Activated CD8-positive, alpha-beta memory T cell treated with anti-CD3 and anti-CD28 coated beads, Interleukin-2, amount 10 ng/mL, durations not matched to agents 7 days and 5 days (primary cell): ENCODE measurements at places on chromosomes 2 and 18. TPM values are rescaled to one million over a fixed set of nuclear protein-coding genes. Genes with fewer than 3 reads are reported as not detected.

DNA sequence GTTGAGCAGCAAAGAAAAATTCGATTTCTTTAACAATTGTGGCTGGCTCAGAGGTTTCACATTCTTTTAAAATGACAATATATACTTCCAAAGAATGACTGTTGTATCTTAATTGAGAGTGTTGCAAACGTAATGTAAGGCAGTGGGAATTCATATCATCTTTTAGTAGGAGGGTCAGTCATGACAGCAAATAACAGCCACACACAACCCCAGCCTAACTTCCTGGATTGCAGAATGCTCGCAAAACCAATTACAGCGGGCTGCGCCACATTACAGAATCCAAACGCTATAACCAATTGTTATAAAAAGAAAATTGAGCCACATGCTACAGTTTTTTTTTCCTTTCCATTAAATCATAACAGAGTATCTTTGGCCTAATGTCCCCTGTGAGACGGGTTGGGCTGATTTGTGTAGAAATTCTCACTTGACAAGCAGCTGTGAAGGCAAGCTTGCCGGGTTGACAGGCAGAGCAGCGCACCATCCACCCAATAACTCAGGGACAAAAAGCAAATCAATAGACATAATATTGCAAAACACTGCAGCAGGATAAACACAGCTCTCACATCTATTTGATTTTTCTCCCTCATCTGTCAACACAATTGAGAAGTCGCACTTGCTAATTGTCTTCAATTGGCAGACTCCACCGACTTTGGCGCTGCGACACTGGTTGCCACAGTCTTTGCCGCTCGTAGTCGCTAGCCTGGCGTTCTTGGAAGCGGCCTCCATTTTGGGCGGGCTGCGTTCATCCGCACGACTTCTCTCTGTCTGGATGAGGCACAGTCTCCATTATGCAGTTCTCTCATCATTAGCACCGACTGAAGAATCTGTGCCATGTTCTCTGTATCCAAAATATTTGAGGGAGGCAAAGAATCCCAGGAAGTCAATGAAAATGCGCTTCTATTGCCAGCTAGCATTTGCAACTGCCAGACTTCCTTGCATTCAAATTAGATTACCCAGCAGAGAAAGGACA lies 95.0 kb upstream of the CCDC68 start:
- no peaks in the 10 kb centered on the region for H3K36me3 ChIP-seq
- H3K27ac ChIP-seq, result no peak overlapping the region
- DNase-seq, result no peak
- no peak overlapping the region for H3K4me3 ChIP-seq
- no peaks in the 10 kb centered on the region for H3K4me1 ChIP-seq

GRCh38 chr2:104888489-104889258 lies 34.8 kb downstream of the POU3F3 start:
- H3K4me1 ChIP-seq, result no peaks in the 10 kb centered on the region
- no peak overlapping the region for H3K4me3 ChIP-seq
- no peak overlapping the region for H3K27ac ChIP-seq
- H3K36me3 ChIP-seq, result no peaks in the 10 kb centered on the region
- DNase-seq, result no peak

DNA sequence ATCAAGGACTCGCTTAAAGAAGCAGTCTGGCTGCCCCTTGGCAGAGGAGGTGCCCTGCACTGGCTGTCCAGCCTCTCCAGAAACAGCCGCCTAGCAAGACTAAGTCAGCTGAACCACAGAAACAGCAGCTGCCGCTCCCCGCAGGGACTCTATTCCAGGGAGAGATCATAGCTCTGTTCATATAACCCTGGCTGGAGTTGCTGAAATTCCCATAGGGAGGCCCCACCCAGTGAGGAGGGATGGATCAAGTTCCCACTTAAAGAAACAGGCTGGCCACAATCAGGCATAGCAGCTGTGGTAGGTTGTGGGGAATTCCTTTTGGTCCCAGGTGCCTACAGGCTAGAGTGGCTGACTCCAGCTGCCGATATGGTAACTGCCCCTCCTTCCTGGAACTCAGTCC lies 74.2 kb upstream of the MC4R start:
- no peaks in the 10 kb centered on the region for H3K4me1 ChIP-seq
- no peaks in the 10 kb centered on the region for H3K36me3 ChIP-seq
- H3K4me3 ChIP-seq, result no peak overlapping the region
- H3K27me3 ChIP-seq, result no peaks in the 10 kb centered on the region
- H3K27ac ChIP-seq, result no peak overlapping the region

DNA sequence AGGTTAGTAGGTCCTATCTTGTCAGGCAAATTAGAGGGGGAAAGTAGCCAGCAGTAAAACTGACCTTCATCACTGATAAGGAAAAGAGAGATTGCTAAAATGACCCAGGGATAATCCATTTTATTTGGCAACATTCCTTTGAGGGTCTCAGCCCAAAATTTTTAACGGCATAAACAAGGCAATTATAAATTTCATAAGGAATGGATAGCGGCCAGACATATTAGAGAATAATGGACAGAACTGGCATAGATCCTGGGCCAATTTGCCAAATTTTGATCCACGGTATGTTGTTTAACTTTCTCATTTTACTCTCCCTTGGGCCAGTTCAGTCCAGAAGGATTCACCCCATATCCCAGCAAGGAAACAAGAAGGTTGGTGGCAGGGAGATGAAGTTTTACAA lies 170.4 kb upstream of the BCL2L11 start:
- no peak overlapping the region for H3K4me3 ChIP-seq
- no peaks in the 10 kb centered on the region for H3K36me3 ChIP-seq
- DNase-seq, result no peak
- no peak overlapping the region for H3K27ac ChIP-seq
- peaks cover 37% of the 10 kb centered on the region for H3K27me3 ChIP-seq

DNA sequence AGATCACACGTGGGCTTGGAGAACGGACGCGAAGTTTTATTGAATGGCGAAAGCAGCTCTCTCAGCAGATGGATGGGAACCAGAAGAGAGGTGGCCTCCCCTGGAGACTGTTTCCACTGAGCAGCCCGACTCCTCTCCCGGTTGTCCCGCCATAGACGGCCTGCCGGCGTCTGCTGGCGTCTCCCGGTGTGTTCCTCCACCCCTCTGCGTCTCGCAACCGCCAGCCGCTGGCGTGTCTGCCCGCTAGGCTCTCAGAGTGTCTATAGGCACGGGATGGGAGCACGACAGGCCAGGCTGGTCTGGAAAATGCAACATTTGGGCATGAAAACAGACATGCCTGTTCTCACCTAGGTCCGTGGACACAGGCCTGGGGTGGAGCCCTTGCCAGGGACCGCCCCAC lies 366.7 kb upstream of the SOX11 start:
- DNase-seq, result no peak
- H3K27me3 ChIP-seq, result no peaks in the 10 kb centered on the region
- no peak overlapping the region for H3K27ac ChIP-seq
- no peaks in the 10 kb centered on the region for H3K4me1 ChIP-seq
- no peaks in the 10 kb centered on the region for H3K36me3 ChIP-seq

GRCh38 chr18:79883461-79884293 lies 67.8 kb downstream of the SLC66A2 start:
- H3K4me1 ChIP-seq, result no peaks in the 10 kb centered on the region
- H3K27me3 ChIP-seq, result no peaks in the 10 kb centered on the region
- DNase-seq, result peak; percentile 33
- no peak overlapping the region for H3K27ac ChIP-seq

GRCh38 chr18:9694174-9694573 lies 13.9 kb upstream of the RAB31 start:
- peaks cover 13% of the 10 kb centered on the region for H3K4me1 ChIP-seq
- no peak overlapping the region for H3K4me3 ChIP-seq
- no peaks in the 10 kb centered on the region for H3K36me3 ChIP-seq
- no peak overlapping the region for H3K27ac ChIP-seq

DNA sequence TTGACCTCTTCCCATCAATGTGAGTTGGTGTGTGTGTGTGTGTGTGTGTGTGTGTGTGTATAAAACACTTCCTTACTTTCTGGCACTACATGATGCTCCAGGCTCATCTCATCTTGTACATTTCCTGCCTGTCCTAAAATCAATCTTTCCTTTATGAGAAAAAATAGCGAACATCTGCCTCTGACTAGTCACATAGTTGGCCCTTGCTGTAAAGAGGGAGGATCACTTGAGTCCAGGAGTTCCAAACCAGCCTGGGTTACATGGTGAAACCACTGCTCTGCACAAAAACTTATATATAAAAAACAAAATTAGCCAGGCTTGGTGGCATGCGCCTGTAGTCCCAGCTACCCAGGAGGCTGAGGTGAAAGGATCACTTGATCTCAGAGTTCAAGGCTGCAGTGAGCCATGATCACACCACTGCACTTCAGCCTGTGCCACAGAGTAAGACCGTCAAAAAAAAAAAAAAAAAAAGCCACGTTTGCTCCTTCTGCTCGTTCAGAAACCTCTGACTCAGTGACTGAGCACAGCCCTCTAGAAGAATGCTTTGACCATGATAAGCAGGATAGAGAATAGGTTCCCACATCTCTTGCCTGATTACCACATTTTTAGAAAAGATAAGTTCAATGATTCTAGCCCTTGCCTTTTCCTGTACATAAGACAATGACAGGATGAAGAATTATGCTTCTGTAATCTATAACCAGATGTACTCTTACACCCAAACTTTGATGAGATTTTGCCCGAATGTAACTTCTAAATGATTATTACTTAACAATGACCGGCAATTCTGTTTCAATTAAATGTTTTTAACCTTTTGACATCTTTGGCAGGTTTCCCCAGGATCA lies 45.2 kb upstream of the ST3GAL5 start:
- H3K4me1 ChIP-seq, result peaks cover 28% of the 10 kb centered on the region
- peak overlapping the region; percentile 0 for H3K27ac ChIP-seq
- H3K4me3 ChIP-seq, result no peak overlapping the region
- peaks cover 4% of the 10 kb centered on the region for H3K36me3 ChIP-seq
- peaks cover 2% of the 10 kb centered on the region for H3K27me3 ChIP-seq
- no peak for DNase-seq

DNA sequence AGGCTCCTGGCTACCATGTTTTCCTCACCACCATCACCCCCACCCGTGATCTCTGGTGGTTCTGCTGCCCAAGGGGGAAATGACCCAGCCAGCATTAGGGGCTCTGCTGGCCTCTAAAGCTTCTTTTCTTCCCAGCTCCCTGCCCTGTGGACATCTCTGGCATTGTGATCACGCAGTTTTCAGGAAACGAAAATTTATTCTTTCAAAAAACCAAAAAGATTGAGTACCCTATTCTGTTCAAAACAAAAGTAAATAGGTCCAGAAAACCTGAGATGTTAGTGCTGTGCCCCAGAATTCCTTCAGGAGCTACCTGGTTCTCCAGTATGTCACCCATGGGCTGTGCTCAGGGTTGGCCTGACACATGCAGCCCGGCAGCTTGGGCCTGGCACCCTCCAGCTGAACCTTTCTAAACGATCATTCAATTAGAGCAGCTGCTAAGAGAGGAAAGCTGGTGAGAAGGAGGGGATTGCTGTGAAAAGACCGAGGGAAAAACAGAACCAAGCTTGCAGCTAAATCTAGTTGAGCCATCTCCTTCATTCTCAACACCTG lies 157.5 kb downstream of the MGAT5 start:
- H3K4me1 ChIP-seq, result peaks cover 42% of the 10 kb centered on the region
- no peak overlapping the region for H3K4me3 ChIP-seq
- peaks cover under 1% of the 10 kb centered on the region for H3K36me3 ChIP-seq
- H3K27ac ChIP-seq, result no peak overlapping the region
- H3K27me3 ChIP-seq, result no peaks in the 10 kb centered on the region
- no peak for DNase-seq

GRCh38 chr2:144671695-144672455 lies 152.0 kb upstream of the ZEB2 start:
- no peaks in the 10 kb centered on the region for H3K4me1 ChIP-seq
- no peak for DNase-seq
- peaks cover 14% of the 10 kb centered on the region for H3K27me3 ChIP-seq
- no peaks in the 10 kb centered on the region for H3K36me3 ChIP-seq
- no peak overlapping the region for H3K27ac ChIP-seq

DNA sequence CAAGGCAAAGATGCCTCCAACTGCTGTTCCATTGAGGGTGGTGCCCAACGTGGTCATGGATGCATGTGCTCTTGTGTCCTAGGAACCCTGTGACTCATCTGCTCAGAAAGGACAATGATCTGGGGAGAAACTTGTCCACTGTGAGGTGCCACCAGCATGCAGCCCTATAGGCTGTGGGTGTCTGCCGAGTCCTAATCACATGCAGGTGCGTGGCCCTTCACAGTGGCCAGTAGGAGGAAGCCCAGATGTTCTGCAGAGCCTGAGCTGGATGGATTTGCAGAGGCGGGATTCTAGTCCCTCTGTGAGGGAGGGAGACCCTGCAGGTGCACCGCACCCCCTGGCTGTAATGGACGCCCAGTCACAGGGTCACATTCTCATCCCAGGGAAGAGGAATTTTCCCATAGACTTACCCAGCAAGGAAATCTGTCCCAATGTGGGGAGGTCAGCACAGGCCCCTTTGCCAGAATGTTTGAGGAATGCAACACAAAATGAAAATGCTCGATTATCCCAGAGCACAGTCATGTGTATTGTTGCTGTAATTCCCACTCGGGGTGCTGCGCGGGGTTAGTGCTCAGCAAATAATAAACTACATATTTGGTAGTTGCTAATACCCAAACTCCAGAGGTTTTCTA lies 13.9 kb downstream of the GDF7 start:
- no peaks in the 10 kb centered on the region for H3K27me3 ChIP-seq
- no peak overlapping the region for H3K27ac ChIP-seq
- H3K4me1 ChIP-seq, result no peaks in the 10 kb centered on the region
- no peak overlapping the region for H3K4me3 ChIP-seq

DNA sequence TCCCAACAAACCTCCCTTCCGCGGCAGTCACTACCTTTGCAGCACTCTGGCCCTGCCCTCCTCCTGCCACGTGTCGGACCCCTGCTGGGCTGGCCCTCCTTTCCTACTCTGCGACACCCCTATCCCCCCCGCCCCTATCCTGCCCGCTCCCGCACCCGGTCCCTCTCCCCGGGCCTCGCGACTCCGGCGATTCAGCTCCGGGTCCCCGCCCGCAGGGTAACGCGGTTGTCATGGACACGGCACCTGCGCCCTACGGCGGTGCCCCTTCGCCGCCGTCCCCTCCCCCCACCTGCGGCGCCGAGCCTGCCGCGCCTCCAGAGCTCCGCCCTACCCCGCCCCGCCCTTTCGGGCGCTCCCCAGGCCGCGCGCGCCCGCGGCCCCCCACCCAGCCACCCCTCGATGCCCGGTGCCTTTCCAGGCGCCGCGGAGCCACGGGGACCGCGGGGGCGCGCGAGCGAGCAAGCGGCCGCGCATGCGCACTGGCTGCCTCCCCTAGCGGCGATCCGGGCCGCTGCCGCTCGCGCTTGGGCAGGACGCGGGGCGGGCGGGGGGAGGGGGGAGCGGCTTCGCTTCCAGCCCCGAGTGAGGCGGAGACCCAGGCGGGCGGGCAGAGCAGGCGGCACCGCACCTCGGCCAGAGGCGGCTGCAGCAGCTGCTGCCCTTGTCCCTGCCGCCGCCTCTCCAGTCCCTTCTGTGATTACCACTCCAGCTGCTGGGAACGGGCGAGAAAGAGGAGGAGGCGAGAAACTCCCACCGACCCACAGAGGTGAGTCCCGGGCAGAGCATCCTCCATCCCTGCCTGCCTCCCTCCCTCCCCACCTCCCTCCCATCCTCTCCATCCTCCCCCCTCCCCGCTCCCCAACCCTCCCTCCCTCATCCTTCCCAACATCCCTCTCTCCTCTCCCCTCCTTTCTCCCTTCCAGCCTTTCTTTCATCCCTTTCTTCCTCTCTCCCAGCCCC lies at the start of gene CTNNA2:
Gene CTNNA2 (plus strand): TSS at position 610 of the 960 bp plus-strand sequence.
- DNase-seq, result no peak
- no peaks in the 10 kb centered on the region for H3K36me3 ChIP-seq
- H3K27me3 ChIP-seq, result peaks cover 4% of the 10 kb centered on the region
- no peak within 1 kb of the TSS for H3K4me3 ChIP-seq

Gene EFR3B
- total RNA-seq, result 0.61 TPM

Gene TUBA3E
- total RNA-seq, result not detected

Gene SERPINB3
- total RNA-seq, result not detected

Gene MAP3K19
- not detected for total RNA-seq

Gene QPCT
- total RNA-seq, result not detected

Gene SMAD2
- total RNA-seq, result 166 TPM

Gene TLX2
- total RNA-seq, result 0.82 TPM
